ENCODE measurements at places on chromosomes 4 and X.
A peak's percentile ranks its signal among the peaks of the same experiment; 100 is the strongest.

- DNase-seq: no peak
Observed at GRCh38 chrX:63434665-63435064, 83.5 kb upstream of the SPIN4 start.

DNA sequence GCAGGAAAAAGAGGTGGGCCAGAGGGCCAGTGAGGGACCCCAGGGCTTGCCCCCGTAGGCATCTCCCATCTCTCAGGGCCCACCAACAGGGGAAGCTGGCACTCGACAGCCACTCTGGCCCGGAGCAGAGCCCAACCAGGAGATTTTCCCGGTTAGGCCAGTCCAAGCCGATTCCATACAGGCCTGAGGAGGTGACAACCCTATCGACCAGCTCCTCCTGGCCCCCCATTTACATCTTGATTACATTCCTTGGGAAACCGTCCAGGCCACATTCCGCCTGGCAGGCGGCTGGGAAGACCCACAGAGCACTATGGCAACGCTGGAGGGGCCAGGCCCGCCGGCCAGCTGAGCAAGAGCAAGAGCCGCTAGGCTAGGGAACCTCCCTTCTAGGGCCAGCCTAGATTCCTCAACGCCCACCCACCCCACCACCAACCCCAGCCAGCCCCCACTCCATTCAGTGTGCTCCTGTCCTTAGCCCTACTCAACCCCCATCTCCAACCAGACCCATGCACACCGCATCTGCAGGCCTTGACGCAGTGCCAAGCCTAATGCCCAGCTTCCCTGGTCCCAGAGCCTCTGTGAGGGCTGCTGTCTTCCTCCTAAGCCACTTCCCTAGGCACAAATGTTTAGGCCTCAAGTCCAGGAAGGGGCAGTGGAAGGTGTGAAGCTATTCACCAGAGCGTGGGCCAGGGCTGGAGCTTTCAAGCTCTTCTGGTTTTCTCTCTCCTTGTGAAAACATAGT lies 161.2 kb downstream of the EFNB1 start:
- no peak for DNase-seq

GRCh38 chrX:154300816-154301215 lies 5.2 kb downstream of the TKTL1 start:
- DNase-seq: no peak

DNA sequence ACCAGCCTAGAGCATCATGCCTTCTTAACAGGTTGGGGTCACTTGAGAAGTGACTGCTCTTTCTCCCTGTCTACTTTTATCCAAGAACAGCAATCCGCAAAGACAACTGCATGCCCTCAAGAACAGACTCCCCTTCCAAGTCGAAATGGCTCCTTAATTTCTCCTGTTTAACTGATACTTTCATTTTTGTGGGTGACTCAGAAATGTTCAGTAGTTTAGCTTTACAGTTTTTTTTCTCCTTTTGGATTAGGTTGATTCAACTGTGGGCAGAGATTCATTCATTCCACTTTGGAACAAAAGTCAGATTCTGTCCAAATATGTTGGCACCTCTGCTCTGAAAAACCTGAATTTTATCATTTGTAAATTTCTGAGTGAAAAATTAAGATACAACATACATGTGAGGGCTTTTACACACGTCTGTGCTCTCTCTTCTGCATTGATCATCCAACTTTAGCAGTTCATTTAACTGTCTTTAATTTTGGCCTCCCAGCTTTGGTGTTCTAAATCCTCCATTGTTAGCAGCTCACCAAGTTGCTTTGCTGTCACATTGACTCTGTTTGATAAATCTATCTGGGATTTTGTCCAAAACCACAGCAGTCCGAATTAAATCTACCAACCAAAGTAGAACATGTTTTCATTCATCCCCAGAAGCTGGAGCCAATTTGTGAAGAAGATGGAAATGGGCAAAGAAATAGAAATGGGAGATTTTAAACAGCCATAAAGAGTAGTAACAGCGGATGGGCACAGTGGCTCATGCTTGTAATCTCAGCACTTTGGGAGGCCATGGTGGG lies 50.0 kb downstream of the HOPX start:
- no peak for DNase-seq

- DNase-seq: no peak
Observed at GRCh38 chr4:8004066-8004465, 64.4 kb upstream of the AFAP1 start.

- DNase-seq: peak; percentile 39
Observed at GRCh38 chr4:82710197-82710929, 88.2 kb downstream of the SCD5 start.

- no peak for DNase-seq
Observed at GRCh38 chr4:1973661-1974060, 35.1 kb downstream of the NELFA start.

GRCh38 chr4:112007391-112007790 lies 137.9 kb upstream of the FAM241A start:
- no peak for DNase-seq

- peak; percentile 41 for DNase-seq
Observed at GRCh38 chrX:16869393-16870094, 618 bp downstream of the RBBP7 start.

All from hypothalamus (tissue), 51 donors.